ENCODE measurements at places on chromosomes 2 and 18. TPM values are rescaled to one million over a fixed set of nuclear protein-coding genes. Genes with fewer than 3 reads are reported as not detected.

DNA sequence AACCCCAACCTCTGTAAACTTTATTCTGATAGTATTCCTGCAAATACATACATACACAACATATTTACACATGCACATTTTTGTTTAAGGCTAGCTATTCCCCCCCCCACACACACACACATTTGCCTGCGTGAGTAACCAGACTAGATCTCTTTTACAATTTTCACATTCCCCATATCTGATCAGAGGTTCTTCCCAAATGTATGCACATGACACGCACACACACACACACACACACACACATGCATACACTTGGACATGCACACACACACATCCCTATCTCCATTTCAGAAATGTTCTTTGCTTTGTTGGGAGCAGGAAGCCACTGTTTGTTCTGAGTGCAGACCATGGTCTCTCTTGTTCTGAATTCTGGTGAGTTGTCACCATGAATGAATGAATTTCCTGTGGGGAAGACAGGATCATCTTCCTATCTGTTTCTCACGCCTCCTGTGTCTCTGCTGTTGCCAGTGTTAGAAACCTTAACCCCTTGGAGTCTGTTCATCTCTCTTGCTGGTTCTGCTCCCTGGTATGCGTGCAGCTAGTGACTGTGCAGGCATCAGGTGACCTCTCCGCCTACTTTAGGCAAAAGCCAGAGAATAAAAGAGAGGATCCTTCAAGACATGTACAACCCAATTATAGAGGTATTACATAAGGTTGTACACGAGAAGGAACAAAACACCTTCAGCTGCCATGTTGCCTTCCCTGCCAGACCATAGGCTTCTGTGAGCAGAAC, 251.0 kb upstream of the RAB12 start:
- DNase-seq, result no peak

- no peak for DNase-seq
Observed at GRCh38 chr18:58566556-58567292, 62.2 kb downstream of the ALPK2 start.

GRCh38 chr18:31983976-31984375, 34.6 kb upstream of the RNF125 start:
- DNase-seq, result no peak

DNA sequence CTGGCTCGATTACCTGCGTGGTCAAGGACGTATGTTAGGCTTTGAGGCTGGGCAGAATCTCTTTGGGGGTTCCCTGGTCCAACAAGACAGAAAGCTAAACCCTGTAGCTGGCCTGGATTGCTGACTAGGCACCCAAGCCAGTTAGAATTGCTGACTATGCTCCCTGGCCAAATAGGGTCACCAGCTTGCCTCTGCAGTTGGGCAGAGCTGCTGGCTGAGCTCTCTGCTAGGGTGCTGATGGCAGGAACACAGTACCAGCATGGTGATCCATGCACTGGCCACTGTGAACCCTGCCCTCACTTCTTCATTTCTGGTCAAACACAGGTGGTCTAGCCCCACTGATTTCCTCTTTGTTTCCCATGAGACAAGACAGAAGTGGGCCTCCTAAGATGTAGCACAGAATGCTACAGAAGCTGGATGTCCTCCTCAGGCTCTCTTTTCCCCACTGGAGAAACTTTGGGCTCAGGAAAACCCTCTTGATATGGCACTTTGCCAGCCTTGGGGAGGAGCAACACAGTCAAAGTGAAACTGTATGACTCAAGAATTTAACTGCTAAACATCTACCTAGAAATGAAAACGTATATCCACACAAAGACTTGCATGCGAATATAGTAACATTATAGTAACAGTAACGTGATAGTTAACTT, 20.8 kb downstream of the SP140L start:
- DNase-seq, result peak; percentile 21

GRCh38 chr2:50584185-50584584, 447.7 kb downstream of the NRXN1 start:
- no peak for DNase-seq

DNA sequence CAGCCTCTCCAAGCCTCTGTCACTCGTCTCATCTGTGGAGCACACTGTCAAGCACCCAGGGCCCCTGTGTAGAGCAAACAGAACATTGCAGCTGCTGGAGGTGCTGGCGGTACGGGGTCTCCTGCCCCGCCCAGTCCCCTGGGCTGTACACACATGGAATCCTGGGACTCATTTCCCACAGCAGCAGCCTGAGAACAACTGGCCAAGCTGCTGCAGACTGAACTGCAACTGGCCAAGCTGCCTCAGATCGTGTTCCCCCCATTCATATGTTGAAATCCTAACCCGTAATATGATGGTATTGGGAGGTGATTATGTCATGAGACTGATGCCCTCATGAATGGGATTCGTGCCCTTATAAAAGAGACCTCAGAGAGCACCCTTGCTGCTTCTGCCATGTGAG, 130.5 kb downstream of the NCK2 start:
- DNase-seq, result no peak

GRCh38 chr18:79933765-79934164, 17.7 kb downstream of the SLC66A2 start:
- no peak for DNase-seq

- DNase-seq, result no peak
Observed at GRCh38 chr2:81650048-81650971, 1345.8 kb upstream of the LRRTM1 start.

DNA sequence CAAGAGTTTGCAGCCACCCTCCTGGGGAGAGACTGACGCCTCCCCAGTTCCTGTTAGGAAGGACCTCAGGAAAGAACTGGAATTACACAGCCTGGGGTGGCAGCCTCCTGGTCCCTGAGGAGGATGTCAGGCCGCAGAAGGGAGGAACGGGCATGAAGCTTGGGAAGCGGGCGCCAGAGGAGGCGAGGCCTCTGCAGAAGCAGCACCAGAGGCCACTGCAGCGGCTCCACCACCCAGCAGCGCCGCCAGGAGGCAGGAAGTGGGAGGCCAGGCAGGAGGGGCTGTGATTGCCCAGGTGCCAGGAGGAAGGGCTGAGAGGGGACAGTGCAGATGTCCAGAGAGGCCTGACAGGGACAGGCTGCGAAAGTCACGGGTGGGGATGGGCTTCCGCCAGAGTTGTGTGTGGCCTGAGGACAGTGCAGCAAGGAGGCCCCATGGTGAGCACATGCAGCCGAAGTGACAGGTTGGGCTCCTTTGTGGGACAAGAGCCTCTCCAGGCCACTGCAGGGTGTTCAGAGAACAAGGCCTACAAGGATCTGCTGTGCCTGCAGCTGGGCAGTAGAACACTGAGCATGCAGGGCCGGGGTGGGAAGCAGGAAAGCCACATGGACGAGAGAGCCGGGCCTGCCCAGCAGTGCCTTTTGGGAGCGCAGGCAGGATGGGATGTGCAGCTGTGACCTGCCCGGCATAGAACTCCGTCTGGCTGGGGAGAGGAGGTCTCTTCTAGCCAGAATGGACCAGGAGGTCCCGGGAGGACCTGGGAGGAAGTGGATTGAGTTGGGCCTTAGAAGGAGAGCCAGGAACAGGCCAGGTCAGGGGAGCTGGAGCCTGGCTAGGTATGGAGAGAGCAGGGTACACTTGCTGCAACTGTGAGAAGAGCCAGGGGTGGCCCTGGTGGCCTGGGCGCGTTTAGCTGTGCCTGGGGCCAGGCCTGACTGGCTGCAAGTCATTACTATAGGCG, 39.1 kb upstream of the ALPP start:
- DNase-seq, result no peak

DNA sequence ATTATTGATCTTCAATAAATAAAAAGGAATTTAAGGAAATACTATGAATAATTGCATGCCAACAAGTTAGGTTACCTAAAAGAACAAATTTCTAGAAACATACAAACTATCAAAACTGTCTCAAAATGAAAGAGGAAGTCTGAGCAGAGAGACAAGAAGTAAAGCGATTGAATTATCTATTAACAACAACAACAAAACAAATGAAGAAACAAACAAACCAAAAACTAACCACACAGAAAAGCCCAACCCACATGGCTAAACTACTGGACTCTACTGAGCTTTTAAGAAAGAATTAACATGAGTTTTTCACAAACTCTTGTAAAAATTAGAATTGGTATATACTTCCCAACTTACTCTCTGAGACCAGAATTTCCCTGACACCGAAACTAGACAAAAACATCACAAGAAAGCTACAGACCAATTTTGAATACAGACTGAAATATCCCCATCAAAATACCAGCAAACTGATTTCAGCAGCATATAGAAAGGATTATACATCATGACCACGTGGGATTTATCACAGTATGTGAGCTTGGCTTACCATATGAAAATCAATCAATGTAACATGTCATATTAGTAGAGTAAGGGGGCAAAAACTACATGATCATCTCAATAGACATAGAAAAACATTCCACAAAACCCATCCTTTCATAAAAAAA, 16.6 kb upstream of the GALNT1 start:
- no peak for DNase-seq

DNA sequence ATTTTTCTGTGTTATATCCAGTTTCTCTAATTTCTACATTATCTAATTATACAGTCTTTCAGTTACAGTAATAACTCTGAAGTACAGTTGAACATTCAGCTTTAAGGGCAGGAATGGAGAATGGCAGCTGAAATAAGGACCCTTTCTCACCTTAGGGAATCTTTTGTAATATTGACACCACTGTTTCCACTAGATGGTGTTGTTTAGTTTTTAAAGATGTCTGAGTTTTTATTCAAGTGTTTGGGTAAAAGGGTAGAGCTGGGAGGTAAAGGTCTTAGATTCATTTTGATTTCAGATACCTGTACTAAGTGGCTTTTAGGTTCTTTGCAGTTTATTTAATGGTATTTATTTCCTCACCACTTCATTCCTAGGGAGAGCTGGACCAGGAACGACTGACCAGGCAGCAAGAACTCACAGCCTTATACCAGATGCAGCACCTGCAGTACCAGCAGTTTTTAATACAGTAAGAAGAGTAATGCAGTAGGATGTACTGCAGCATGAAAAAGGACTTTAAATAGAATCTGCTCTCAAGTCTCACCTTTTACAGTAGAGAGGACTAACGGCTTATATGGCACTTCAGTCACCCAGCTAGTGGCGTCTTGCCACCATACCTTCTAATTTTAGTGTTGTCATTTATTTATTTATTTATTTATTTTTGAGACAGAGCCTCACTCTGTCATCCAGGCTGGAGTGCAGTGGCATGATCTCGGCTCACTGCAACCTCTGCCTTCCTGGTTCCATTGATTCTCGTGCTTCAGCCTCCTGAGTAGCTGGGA, 33.2 kb upstream of the KCNJ13 start:
- DNase-seq, result no peak

GRCh38 chr2:16330012-16330411, 335.6 kb downstream of the CYRIA start:
- no peak for DNase-seq

DNA sequence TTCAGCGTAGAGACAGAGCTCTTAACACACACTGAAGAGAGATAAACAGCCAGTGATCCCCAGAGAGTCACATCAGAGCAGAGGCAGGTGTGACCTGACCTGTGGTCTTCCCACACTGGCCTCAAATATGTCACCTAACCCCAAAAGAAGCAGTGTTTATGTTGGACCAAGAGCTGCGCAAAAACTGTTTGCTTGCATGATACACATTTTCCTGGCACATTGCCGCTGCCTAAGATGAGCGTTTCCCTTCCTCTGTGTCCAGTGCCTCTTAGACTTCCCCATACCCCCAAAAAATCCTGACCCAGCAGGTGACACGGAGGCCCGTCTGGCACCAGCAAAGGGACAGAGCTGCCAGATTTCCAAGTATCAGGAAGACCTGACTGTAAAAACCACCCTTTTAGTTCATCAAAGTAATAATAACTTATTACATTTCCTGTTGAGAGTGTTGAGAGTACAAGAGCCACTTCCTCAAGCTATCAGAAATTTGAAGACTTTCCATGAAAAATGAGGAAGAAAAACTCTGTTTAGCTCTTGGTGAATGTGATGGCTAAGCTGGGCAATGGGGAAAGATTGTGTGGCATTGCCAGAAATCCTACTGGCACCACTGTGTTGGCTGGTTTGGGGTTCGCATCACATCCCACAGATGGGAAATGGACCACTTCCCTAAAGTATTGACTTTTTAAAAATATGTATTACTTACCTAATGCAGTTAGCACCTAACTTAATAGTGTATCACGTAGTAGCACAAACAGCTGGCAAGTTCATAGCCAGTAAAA, 6.7 kb downstream of the TNFRSF11A start:
- no peak for DNase-seq

GRCh38 chr2:12844511-12844910, 127.8 kb downstream of the TRIB2 start:
- no peak for DNase-seq

- DNase-seq, result no peak
Observed at GRCh38 chr2:242020196-242021004, 150.9 kb downstream of the RTP5 start.

- no peak for DNase-seq
Observed at GRCh38 chr2:63587814-63588384, 378 bp downstream of the WDPCP start.

CCL20 gene
- total RNA-seq, result 3.1 TPM

ADGRF3 gene
- 4.4 TPM for total RNA-seq

C2orf81 gene
- 5.1 TPM for total RNA-seq

PSMA8 gene
- total RNA-seq, result 3.3 TPM

ACTR3 gene
- 480 TPM for total RNA-seq

SLC23A3 gene
- 1.1 TPM for total RNA-seq

RGPD4 gene
- 0.87 TPM for total RNA-seq

SLC39A6 gene
- total RNA-seq, result 30.9 TPM

KCNE4 gene
- total RNA-seq, result not detected

TMEM247 gene
- not detected for total RNA-seq

SERPINB12 gene
- total RNA-seq, result not detected

CD207 gene
- total RNA-seq, result not detected

CPLX4 gene
- not detected for total RNA-seq
